ENCODE measurements at places on chromosomes 6 and 20. TPM values are rescaled to one million over a fixed set of nuclear protein-coding genes. Genes with fewer than 3 reads are reported as not detected.
A peak's percentile ranks its signal among the peaks of the same experiment; 100 is the strongest.

KIF25 gene
- not detected for total RNA-seq

DNA sequence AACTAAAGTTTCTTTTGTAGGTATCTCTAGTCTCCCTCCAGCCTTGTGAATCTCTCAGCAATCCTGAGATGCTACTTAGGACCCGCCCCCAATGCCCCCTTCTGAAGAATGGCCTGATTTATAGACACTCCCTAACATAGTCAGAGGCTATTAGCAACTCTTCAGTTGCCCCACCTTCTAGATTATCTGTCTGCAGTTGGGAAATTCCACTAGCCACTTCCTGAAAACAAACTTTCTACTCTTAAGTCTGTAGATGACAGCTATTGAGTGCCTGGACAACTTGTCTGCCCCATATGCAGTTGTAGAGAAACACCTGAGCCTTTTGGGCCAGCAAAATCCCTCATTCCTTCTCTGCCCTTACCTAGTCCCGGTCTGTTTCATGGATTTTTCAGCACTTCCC, 188.2 kb upstream of the PREP start:
- peak; percentile 88 for DNase-seq

GRCh38 chr6:129542705-129543104, 167.3 kb downstream of the ARHGAP18 start:
- no peak for DNase-seq

DNA sequence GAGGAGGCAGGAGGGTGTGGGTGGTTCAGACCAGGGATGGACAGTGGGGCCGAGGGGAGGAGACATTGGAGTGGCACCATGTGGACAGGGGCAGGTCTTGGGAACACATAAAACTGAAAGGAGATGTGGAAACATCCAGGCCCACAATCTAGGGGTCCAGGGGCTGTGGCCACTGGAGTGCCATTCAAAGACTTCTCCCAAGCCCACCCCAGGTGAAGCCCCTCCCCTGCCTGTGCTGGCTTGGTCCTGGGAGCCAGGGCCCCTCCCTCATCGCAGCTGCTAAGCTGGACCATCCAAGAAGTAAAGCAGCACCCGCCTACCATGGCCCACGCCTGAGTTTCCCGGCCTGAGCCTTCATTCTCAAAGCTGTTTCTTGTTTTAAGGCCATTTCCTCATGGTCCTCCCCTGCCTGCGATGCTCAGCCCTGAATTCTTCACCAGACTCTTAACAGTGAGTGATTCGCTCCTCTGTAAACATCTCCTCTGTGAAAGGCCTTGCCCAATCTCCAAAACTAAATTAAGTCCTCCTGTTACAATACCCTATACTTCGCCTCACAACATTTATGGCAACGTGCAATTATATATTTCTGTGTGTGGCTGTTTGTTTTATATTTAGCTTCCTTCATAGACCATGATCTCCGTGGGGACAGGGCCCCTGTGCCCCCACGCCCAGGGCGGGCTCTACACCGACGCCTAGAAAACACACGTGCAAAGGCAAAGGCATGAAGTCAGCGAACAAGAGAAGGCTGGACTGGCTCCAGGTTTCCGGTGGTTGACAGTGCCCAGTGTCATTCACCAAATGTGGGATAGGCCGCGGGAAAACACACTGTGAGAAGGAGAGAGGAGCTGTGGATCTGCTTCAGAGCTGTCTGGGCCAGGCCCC, 267.8 kb downstream of the ERMARD start:
- no peak for DNase-seq

MYBL2 gene
- total RNA-seq, result 66.7 TPM

PABPC1L gene
- 14.1 TPM for total RNA-seq

DNA sequence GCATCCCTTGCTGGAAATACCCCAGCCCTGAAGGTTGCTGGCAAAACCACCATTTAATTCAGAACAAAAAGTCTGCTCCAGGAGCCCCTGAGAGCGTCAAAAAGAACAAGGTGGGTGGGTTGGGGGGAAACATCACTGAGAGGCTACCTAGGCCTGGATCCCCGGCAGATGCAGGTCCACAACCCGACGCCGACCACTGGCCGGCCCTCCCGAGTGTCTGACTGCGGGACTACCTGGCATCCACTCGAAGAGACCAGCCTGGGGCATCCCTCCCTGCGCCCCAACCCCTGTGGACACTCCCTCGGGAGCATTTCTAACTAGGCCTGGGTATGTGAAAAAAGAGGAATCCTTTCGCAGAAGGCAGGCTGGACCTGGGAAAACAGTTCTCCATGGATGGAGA, 47.2 kb downstream of the FAM209B start:
- DNase-seq, result no peak

DNA sequence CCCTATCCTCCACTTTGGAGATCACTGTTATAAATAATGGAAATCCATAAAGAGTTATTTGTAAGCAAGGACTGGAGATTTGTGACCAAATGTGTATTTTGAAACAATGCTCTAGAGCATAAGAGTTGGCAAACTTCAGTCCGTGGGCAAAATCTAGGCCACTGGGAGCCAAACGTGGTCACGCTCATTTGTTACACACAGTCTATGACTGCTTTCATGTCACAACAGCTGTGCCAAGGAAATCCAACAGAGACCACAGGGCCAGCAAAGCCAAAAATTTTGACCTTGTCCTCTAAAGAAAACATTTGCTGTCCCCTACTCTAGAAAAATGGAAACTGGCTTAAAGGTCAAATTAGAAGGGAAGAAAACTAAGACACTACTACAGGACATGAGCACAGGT, 7.9 kb downstream of the ZNF334 start:
- DNase-seq, result no peak

PACRG gene
- not detected for total RNA-seq

KCNQ5 gene
- 6.4 TPM for total RNA-seq

DNA sequence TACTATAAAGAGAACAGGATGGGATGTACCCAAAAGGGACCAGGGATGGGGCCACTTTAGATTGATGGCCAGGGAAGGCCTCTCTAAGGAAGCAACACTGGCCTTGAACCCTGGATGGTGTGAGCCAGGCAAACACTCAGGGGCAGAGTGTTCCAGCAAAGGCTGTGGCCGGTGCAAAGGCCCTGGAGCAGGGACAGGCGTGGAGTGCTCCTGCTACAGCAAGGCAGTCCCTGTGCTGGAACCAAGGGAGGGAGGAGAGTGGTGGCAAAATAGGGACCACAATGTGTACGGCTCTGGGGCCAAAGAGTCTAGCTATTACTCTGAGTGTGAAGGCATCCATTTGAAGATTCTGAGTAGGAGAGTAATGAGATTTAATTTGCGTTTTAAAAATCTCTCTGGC, 131.6 kb downstream of the BMP7 start:
- no peak for DNase-seq

- peak; percentile 47 for DNase-seq
These were observed 139.7 kb upstream of the PTPRK start for GRCh38 chr6:128659878-128660622.

DNA sequence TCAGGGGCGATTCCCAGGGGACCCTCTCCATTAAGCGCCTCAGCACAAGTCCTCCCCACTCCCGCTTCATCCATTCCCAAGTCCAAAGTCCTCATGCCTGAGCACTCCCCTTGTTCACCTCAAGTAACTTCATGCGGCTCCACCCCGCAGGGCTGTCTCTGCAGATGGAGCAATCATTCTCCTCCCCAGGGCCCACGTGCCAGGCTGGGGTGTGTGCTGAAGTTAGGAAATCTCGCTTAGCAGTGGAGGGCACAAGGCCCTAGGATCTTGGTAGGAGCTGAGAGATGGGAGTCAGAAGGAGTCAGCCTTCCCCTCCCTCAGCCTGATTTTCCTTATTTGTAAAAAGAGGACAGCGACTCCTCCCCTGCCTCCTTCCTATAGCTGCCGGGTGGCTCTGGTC, 3.5 kb downstream of the TGM3 start:
- DNase-seq, result no peak

ZKSCAN4 gene
- 4.2 TPM for total RNA-seq

DNA sequence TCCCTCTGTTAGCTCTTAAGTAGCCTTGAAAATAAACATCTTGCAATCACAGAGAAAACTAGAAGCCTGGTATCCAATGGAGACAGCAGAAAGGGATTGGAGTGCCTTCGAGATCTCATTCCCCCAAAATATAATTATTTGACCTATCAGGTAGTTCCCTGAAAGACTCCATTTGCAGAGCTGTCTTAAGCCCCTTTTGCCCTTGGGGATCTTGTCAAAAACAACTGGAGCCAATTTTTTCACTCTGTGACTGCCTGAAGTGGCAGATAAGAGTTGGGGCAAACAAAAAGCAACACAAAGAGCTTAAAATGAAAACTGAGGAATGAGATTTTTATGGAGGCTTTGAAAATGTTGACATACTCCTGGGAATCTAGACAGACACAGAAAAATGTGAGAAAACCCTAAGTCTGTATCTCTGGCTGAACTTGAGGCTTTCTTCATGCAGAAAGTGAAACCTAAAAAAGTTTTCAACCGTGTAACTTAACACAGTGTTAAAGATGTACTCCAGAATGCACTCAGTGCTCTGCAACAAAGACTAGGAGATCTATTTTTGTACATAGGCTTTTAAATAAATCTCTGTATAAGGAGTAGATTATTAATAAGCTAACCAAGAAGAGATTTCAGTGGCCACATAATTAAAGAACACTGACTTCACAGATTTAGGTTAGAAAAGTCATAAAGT, 971.1 kb upstream of the MAN1A1 start:
- no peak for DNase-seq

TRIM10 gene
- not detected for total RNA-seq

GRCh38 chr20:53859684-53860083, 210.7 kb downstream of the BCAS1 start:
- no peak for DNase-seq

GRCh38 chr6:167696296-167696695, 130.4 kb upstream of the AFDN start:
- DNase-seq, result no peak

- peak; percentile 59 for DNase-seq
These were observed 15.8 kb downstream of the POM121L2 start for GRCh38 chr6:27296106-27296783.

DNA sequence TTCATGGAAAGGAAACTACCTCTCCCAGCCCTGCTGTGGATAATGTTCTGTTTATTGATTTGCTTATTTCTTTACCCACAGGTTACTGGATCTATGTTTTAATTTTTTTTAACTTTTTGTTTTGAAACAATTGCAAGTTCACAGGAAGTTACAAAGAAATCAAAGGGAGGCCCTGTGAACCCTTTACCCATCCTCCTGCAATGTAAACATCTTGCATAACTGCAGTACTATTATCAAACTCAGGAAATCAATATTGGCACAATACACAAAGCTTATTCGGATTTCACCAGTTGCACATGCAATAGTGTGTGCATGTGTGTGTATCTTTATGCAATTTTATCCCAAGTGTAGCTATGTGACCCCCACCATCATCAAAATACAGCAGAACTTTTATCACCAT, 398.0 kb downstream of the BTBD3 start:
- DNase-seq, result no peak

DNA sequence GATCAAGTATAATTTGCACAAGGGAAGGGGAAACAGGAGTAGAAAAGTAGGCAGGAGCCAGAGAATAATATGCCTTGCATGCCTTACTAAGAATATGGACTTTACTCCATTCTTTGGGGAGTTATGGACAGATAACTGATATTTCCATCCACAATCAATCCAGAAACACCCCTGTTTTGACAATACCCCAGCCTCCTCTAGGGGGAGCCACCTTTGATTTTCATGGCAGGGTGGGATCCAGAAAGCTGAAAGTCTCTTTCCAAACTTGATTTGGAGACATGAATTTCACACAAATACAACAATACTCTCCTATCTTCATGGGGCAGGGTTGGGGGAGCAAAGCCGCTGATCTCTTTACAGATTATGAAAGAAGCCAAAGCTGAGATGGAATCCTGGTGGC, 404.1 kb downstream of the FOXA2 start:
- no peak for DNase-seq

Data from foreskin keratinocyte (primary cell).